GM04503 (cell line): ENCODE measurements at places on chromosomes 3 and 15.

- DNase-seq: no peak
Observed at GRCh38 chr15:79090487-79091203, at the start of gene RASGRF1. Gene RASGRF1, minus strand, starts transcription at chr15:79090780. Its CDS starts 282 bp downstream, at chr15:79090498.

GRCh38 chr15:39156646-39157250 is 424.1 kb upstream of the THBS1 start:
- no peak for DNase-seq

DNA sequence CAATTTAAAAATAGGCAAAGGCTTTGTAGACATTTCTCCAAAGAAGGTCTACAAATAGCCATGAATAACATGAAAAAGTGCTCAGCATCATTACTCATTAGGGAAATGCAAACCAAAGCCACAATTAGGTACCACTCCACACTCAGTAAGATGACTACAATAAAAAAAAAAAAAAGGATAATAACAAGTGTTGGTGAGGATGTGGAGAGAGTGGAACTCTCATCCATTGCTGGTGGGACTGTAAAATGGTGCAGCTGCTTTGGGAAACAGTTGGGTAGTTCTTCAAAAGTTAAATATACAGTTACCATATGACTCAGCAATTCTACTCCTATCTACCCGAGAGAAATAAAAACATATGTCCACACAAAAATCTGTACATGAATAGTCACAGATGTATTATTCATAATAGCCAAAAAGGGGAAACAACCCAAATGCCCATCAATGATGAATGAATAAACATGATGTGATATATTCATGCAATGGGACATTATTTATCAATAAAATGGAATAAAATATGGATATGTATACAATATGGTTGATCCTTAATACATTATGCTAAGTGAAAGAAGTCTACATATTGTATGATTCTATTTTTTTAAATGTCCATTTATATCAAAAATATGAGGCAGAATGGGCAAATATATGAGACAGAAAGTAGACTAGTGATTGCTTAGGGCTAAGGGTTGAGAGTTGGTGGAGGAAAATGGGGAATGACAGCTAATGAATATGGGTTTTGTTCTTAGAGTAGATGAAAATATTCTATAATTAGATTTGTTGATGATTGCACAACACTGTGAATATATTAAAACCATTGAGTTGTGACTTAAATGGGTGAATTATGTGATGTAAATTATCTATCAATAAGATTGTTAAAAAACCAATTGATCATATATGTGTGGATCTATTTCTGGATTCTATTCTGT is 66.1 kb upstream of the SMAD3 start:
- no peak for DNase-seq

DNA sequence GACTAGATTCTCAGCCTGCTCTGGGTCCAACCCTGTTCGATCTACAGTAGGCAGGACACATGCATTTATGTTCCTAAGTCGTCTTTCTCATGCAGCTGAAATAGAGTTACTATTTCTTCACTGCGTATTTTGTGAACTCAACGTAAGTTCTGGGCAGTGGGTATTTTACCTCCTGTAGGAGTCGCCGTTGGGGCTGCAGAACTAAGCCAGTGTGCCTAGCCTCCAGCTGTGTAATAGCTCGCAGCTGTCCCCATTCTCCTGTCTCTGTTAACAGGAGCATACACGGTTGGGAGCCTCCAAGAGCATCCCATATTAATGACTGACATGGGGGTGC is 58.4 kb upstream of the HRH1 start:
- no peak for DNase-seq

- no peak for DNase-seq
Observed at GRCh38 chr3:126947429-126947828, 35.5 kb upstream of the PLXNA1 start.

GRCh38 chr3:190586631-190587011 is 72.7 kb downstream of the IL1RAP start:
- no peak for DNase-seq

- no peak for DNase-seq
Observed at GRCh38 chr15:25730918-25731317, 132.2 kb downstream of the ATP10A start.

- DNase-seq: no peak
Observed at GRCh38 chr15:37691911-37692310, 242.5 kb upstream of the TMCO5A start.

GRCh38 chr3:129052675-129053074 is 7.9 kb upstream of the GP9 start:
- no peak for DNase-seq

DNA sequence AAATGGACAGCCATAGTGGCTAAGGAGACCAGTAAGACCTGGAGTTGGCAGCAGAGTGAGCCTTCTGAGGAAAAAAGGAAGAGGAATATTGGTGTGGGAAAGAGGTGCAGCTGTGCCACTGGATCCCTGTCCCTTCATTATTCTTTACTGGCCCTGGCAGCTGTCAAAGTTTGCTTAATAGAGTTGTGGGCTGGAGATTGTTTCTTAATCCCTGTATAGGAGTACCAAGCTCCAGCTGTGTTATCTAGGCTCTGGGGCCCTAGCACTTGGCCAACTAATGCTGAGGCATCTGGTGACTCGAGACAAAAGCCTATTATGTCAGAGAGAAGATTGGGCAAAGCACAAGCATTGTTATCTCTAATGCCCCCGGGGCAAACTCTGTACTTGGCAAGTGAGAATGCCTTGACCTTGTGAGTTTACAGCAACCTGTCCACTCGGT is 61.4 kb downstream of the ZNF609 start:
- DNase-seq: no peak

GRCh38 chr15:38299216-38299615 is 46.6 kb downstream of the SPRED1 start:
- DNase-seq: peak; percentile 45

DNA sequence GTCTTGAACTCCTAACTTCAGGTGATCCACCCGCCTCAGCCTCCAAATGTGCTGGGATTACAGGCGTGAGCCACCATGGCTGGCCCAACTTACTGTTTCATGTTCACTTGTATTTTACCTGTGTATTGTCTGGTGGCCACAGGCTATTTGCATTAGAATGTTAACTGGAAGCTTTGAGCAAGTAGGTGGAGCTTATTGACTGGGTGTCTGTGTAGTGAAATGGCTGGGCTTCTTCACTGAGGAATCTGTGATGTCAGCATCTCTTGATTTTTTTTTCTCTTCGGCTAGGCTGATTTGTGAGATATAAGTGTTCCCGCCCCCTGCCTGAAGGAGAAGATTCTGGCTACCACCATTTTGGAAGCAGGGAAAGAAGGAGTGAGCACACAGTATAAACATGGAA is 237.8 kb upstream of the PEX5L start:
- no peak for DNase-seq

DNA sequence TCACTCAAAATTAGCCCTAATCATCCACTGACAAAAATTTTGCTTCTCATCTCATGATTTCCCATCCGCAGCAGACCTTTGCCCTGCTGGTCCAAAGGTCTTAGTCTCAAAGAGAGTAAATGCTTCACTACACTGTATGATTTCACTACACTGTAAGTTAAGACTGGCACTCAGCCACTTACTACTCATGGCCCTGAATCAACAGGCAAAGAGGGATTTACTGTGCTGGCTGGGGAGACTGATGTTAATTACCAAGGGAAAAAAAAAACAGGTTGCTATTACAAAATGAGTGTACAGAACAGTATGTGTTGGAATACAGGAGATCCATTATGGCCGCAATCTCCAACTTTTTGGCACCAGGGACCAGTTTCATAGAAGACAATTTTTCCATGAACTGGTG is 214.8 kb downstream of the ZMAT3 start:
- no peak for DNase-seq

DNA sequence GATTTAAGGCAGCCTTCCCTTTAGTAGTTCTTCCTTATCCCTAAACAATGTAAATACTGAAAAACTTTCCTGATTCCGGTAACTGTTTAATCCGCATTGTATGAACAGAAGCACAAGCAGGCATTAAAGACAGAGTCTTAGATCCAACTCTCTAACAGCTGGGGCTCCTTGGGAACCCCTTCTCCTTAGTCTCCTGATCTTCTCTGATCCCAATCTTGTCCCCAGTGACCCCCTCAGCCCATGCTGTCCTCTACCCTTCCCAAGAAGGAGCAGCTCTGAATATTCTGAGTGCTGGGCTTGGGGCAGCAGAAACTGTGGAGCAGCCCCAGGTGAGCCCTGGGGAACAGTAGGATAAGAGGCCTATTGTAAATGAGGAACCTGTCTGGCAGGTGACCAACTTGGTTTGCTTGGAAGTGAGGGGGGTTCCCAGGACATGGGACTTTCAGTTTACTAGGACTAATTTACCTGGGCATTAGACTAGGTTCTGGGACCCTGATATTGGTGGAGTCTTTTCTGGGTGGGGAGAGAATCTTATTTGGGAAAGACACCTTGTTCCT is 13.0 kb upstream of the SLC30A4 start:
- no peak for DNase-seq

DNA sequence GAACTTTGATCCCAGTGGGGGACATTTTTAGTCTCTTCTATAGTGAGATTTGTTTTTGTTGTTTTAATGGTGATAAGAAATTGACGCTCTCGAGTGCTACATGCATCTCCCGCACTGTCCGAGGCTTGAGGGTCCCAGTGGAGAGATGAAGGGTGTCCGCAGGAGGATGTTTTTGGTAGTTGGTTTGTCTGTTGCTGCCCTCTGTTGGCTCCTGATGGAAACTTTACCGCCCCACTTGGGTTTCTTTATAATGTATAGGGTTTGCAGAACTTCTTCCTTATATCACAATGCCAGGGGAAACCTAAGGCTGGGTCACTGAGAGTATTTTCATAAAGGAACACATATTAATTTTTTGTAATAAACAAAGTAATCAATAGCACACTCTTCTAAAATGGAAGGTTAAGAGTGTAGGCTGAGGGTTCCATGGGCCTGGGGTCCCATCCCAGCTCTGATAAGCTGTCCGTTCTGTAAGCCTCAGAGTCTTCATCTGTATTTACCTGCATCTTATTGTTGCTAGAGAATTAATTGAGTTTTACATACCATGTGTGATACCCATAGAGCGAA is 185.3 kb upstream of the FEZF2 start:
- DNase-seq: no peak

- no peak for DNase-seq
Observed at GRCh38 chr3:161414907-161415306, 43.6 kb upstream of the SPTSSB start.

DNA sequence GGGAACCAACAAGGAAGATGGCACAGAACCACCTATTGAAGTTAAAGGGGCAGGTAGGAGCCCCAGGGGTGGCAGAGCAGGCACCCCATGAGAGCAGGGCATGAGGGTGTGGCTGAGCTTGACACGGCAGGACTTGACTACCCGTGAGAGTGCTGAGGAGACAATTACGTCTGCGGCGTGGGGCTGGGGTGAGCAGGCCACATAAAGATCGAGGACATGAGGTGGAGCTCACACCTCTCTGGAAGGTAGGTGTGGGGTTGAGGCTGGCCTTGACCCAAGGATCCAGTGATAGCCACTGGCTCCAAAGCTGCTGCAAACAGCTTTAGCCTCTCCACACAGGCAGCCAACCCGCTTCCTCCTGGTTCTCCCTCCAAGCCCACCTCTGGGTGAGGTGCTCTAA is 64.5 kb downstream of the PCSK6 start:
- DNase-seq: no peak

DNA sequence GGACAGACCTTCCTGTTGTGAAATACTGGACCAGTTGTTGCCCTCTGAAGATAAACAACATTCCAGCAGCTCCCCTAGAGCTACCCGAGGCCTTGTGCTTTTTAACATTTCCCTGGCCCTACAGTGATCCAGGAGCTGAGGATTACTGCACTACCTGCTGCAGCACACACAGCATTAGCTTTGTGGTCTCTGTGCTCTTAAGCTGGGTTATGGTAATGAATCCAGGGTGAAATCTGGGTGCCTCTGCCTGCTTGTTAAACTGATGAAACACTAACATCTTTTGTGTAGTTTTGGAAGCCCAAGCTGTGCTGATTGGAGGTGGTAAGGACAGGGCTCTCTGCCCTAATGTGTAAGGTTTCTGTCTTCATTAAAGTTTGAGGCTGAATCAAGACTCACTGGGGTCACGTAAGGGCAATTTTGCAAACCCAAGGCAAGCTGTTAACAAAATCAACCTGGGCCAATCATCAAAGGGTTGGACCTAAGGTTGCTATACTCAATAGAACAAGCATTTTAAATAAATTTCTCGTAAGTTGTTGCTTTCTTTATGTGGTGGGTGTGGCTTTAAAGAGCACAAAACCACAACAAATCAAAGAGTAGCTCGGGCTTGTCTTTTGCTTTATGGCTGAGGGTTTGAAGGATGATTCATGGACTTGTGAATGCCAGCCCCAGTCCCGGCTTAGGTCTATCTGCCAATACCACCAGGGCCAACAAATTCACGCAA is 183.9 kb downstream of the TPRG1 start:
- DNase-seq: peak; percentile 26

- DNase-seq: no peak
Observed at GRCh38 chr3:112681822-112682325, 40.9 kb upstream of the CCDC80 start.

GRCh38 chr3:9398700-9399336 is 1.4 kb downstream of the SETD5 start:
- DNase-seq: no peak

GRCh38 chr15:72599855-72600464 is 54.5 kb upstream of the GOLGA6B start:
- peak; percentile 11 for DNase-seq

DNA sequence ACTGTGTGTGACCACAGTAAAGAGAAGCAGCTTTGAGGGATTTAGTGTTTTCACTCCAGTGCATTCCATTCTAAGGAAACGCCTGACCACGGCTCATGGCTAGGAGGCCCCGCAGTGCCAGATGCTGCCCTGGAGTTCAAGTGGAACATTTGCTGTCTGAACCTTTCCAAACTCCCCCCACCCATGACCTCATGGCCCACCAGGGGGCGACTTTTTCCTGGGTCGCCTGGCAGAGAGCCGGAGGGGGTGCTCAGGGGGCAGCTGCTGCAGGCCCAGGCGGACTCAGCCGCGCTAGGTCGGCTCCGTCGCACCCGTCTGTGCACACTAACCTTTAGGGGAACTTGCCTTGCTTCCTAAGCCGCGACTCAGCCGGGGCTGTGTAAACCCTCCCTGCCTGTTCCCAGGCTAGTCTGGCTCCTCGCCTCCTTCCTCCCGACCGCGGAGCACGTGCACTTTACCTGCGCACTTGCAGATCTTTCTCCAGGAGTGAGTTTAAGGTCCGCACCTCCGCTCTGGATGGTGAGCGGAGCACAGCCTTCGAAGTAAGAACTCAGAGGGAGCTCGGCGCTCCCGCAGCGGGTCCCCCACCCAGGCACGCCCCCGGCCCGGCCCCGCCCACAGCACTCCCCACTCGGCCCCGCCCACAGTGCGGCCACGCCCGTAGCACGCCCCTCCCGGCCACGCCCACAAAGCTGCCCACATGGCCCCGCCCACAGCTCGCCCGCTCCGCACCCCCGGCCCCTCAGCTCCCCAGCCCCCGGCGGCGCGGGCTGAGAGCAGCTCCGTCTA is at the start of gene OCA2:
Gene OCA2, minus strand, starts transcription at position 550 of the 789 bp plus-strand sequence. CDS start 17,441 bp downstream, outside the sequence.
- peak; percentile 17 for DNase-seq

DNA sequence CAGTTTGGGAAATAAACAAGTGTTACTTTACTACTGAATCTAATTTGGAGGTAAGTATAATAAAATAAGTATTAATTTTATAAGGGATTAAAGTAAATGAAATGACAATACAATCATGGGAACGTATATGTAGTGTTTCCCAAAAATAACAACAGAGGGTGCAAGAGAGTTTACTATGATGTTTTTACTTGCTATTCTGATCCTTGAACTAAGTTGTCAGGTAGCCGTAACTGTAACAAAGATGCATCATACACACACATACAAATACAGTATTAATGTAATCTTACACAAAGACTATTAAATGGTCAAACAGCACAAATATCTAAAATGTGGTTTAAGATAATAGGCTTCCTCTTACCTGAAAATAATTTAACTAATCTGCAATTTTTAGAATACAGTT is 311.4 kb downstream of the TBC1D5 start:
- DNase-seq: no peak

GRCh38 chr3:67587811-67588210 is 66.6 kb downstream of the SUCLG2 start:
- no peak for DNase-seq
